Breast epithelium (tissue), 4 donors: ENCODE measurements at places on chromosomes 6 and 20.
A peak's percentile ranks its signal among the peaks of the same experiment; 100 is the strongest.

DNA sequence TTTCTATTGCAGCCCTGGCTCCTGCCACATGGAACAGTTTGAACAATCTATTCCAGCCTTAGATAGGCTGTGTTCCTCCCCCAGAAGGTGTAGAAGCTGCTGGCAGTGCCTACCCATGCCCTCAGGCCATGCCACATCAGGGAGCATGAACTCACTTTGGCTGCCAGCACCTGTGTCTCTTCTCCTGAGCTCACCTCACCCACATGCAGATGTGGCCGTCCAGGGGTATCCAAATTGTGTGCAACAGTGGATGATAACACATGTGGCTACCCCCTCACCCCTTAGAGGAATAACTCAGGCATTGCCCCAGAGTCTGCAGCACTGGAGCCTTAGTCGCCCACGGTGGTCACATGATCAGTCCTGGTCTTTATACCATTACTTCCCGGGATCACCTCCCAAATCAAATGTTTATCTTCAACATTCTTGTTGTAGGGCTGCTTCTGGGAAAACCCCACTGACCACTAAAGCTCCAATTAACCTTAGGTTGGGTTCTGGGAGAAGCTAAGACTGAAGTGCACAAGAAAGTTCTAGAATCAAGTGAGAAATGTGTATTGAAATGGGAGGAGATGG lies 110.4 kb downstream of the BANF2 start:
- no peak for DNase-seq

GRCh38 chr6:31205638-31206037 lies 35.2 kb upstream of the POU5F1 start:
- DNase-seq: no peak

GRCh38 chr6:20589266-20589665 lies 55.0 kb downstream of the CDKAL1 start:
- no peak for DNase-seq

GRCh38 chr6:15483060-15483459 lies 179.8 kb downstream of the DTNBP1 start:
- DNase-seq: no peak

DNA sequence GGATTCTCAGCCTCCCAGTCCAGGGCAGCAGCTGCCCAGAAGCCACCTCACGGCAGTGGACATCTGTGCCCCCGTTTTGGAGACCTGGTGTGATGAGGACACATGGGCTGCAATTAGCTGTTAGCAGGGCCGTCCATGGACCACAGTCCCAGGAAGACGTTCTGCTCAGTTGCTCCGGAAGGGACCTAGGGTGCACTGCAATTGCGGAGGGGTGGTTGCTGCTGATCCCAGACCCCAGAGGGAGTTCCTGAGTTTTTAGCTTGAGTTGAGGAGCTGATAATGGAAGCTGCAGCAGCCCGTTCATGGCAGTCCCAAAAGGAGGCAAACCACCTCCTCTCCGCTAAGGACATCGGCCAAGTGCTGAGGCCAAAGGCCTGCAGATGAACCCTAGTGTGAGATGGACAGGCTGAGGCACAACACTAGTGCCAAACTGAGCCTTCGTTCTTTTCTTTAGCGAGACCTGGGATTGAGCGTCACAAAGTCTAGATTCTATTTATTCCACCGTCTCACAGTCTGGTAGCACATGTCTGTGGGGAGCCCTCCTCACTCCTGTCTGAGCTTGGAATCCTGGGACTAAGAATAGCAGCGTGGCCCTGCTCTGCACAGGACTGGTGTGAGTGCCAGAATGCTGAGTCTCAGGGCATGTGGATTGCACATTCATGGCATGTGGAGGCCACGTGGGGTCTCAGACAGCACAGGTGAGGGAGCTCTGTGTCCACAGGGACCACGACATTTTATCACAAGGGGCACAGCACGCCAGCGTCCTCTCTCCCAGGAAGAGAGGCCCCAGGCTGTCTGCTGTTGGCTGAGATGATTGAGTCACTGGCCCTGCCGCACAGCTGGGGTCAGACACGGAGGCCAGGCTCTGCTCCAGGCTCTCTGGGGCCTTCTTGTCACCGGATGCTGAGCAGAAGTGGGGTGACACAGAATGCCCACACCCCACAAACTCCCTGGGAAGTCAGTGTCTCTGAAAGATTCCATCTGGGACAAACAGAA lies 113.4 kb downstream of the PSMB1 start:
- no peak for DNase-seq

DNA sequence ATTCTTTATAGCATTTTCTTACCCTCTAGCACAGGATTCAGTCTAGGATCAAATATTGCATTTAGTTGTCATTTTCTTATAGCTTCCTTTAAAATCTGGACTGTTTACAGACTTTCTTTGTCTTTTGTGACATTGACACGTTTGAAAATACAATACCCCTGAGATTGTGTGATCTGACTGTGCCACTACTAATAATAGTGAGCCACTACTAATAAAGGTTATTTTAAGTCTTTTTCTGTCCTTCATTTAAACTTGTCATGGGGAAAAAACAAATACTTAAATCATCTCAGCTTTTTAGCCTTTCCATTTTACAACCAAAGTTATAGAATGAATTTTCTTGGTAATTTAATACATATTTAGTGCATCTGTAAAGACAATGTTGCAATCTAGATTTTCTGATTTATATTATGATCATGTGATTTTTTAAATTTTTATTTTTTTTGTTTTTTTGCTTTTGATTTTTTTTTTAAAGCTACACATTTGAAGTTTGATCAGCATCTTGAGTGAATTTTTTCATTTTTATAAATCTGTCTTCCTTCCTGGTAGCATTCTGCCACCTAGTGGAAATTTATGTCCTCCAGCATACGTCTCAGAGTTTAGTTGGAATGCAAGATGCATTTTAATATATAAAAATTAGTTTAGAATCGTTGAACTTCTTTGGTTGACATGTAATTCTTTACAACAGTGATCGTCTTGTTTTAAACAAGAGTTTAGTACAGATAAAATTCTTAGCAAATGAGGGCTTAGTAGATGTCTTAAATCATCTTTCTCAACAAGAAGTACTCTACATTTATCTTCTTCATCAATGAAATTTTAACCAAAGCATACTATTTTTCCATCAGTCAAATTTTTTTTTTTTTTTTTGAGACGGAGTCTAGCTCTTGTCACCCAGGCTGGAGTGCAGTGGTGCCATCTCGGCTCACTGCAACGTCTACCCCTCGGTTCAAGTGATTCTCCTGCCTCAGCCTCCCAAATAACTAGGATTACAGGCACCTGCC lies 119.4 kb downstream of the NCOA3 start:
- DNase-seq: no peak

GRCh38 chr6:170255426-170256125 lies 35.3 kb downstream of the DLL1 start:
- peak; percentile 25 for DNase-seq

DNA sequence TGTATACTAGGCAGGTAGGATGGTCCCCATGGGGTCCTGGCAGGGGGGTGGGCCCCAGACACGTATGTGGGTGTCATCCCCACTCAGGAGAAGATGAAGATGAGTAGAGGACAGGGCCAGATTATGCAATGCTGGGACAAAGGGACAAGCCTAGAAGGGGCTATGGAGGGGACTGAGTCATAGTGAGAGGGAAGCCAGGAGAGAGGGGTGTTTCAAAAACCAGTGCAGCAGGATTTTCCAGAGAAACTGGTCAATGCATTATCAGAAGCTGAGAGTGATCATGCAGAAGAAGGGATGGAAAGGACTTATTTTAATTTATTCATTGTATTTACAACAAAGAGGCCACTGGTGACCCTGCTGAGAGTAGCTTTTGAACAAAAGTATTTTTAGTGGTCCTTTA lies 74.0 kb downstream of the PPP1R3G start:
- no peak for DNase-seq

GRCh38 chr20:4512891-4513550 lies 208.7 kb upstream of the PRND start:
- DNase-seq: no peak

GRCh38 chr6:32234934-32235333 lies 11.1 kb upstream of the NOTCH4 start:
- DNase-seq: no peak

DNA sequence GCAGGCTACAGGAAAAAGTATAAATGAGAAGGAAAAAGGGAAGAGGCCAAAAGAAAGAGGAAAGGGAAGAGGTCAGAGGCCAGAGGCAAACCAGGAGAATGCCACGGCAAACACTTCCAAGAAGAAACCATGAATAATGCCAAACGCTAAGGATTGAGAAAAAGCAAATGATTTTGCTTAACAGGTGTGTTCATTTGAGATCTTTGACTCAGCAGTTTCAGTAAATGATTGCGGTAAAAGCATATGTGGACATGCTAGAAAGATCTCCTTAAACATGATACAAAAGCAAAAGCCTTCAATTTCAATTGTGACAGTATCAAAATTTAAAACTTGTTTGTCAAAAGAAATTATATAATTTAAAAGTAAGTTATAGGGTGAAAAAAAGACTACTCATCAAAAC lies 70.6 kb downstream of the UBE3D start:
- no peak for DNase-seq

- no peak for DNase-seq
Observed at GRCh38 chr6:77089776-77090175, 373.5 kb downstream of the HTR1B start.

GRCh38 chr6:98687752-98688151 lies 146.6 kb upstream of the POU3F2 start:
- no peak for DNase-seq

DNA sequence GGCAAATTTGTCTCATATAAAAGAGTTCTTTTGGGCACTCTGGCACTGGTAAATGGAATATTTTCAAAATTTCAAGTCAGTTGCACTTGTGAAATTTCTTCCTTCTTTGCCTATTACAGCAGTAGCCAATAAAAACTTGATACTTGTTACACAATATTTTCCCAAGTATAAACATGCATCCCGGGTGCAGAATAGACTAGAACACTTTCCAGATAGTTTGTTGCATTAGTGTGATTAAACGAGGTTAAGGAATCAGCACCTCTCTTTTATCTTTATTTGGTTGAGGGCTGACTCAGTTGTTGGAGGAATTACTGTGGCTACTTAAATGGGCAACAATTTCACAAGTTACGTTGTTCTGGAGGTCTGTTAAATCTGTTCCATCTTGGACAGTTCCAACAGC lies 467.5 kb downstream of the CDKAL1 start:
- DNase-seq: no peak

DNA sequence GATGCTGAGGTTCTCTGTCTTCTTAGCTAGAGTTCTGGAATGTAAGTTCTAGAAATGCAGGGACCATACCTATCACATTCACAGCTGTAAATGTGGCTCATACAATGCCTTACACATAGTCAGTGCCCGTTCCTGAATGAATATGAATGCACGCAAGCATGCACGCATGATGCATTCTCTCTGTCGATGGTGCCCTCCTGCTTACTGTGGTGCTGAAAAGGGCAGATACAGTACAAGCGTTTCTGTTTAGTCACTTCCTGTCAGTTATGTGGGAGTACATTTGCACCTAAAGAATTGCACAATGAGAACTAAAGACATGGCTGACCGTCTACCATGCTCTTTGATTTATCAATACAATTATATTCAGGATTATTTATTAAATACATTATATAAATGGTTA lies 152.2 kb upstream of the SOX4 start:
- no peak for DNase-seq

DNA sequence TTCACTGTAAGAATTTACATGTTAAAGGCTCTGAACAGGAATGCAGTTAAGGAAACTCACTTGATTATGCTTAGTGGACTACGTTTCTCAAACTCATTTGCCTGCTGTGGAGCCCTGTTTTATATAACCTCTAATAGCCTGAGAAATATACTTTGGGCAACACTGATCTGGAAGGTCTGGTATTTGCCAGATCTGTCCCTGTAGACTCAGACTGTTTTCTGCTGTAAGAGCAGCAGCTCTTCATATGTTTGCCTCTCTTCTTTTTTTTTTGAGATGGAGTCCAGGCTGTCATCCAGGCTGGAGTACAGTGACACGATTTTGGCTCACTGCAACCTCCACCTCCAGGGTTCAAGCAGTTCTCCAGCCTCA lies 10.1 kb downstream of the TTPAL start:
- DNase-seq: no peak

DNA sequence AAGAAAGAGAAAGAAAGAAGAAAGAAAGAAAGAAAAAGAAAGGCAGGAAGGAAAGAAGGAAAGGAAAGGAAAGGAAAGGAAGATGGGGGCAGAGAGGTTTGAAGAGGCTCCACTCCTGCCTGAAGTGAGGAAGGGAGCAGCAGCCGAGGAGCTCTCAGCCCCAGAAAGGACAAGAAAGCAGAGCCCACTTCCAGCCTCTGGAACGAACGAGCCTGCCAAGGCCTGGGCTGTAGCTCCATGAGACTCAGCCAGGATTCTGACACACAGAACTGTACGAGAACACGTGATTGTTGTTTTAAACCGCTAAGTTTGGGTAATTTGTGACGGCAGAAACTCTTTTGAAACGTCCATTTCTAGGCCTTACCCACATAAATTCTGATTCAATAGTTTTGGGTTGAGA lies 69.5 kb downstream of the TTLL2 start:
- DNase-seq: no peak

GRCh38 chr20:10430000-10430466 lies 4.0 kb downstream of the MKKS start:
- DNase-seq: no peak

DNA sequence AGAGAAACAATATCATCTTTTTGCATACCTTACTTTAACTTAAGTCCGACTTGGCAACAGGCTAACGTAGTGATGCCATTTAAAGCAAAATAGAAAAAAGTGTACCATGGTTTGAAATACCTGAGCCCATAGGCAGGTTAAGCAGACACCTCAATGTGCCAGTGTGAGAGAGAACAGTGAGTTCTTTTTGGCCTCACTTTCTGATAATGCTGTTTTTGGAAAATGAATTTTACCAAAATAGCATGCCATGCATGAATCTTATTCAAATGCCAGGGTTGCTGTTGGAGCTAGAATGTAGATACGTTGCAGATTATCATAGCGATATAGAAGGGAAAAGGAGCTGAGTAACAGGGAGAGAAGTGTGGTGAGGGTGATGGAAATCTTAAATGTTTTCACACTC lies 170.2 kb downstream of the OTOR start:
- no peak for DNase-seq

- no peak for DNase-seq
Observed at GRCh38 chr6:36337814-36338213, 1.1 kb upstream of the BNIP5 start.

DNA sequence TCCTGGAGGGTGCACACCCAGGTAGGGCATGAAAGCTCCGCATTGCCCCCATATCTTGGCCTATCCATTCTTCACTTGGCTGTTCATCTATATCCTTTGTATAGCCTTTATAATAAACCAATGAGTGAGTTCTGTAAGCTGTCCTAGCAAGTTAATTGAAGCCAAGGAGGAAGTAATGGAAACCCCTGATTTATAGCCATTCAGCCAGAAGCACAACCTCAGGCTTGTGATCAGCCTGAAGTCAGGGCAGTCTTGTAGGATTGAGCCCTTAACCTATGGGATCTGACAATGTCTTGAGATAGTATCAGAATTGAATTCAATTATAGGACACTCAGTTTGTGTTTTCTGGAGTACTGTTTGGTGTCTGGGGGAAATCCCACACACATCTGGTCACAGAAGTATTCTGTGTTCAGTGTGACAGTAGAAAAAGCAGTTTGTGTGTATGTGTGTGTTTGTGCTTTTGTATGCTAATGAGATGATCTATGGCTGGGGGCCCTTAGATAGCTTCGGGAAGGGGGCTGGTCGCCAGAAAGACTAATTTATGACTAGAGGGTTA lies 5.7 kb downstream of the NT5E start:
- DNase-seq: no peak
